ENCODE measurements at places on chromosomes 2 and 18. TPM values are rescaled to one million over a fixed set of nuclear protein-coding genes. Genes with fewer than 3 reads are reported as not detected.
A peak's percentile ranks its signal among the peaks of the same experiment; 100 is the strongest.

Gene DNAJC5G
- 0.59 TPM for total RNA-seq

Gene PLEKHM3
- total RNA-seq = 20.0 TPM

Gene UPP2
- not detected for total RNA-seq

Gene RAD51AP2
- total RNA-seq = 0.28 TPM

Gene ARHGEF4
- total RNA-seq = 3.5 TPM

DNA sequence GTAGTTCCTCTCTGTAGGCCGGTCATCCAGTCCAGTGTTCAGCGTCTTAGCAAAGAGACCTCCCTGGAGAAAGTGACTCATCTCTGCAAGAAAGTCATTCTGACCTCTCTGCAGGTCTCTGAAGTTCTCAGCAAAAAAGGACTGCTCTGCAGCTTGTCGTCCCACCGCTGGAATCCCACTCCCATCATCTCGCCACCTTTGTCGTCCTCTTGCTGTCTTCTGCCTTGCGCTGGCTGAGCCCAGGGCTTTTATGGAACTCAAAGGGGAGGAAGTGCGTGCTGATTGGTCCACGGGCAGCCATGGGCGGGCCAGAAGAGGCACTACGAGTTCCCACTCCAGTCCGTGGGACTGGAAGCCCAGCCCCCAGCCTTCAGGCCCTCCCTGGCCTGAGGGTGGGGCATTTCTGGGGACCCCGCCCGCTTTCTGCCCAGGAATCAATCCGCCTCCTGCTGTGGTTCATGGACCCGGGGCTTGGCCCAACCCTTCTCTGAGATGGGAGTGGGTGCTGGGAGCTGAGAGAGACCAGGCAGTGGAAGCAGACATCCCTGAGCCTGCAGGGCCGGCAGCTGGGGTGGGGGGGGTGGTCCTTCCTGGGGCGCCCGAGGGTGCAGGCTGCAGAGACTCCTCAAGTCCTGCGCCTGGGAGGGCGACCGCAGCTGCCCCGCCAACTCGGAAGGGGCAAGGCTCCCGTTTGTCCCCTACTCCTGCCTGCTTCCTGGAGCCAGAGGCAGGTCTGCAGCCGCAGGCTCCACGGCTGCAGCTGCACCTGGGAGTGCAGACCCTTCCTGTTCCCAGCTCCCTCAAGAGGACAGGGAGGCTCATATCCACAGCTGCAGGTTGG is 660.7 kb upstream of the RAB6C start:
- no peaks in the 10 kb centered on the region for H3K4me1 ChIP-seq
- DNase-seq = no peak
- H3K27me3 ChIP-seq = no peaks in the 10 kb centered on the region
- H3K36me3 ChIP-seq = no peaks in the 10 kb centered on the region
- no peak overlapping the region for H3K4me3 ChIP-seq
- no peak overlapping the region for H3K27ac ChIP-seq

GRCh38 chr2:146720170-146720569 is 1124.7 kb upstream of the ACVR2A start:
- no peak overlapping the region for H3K27ac ChIP-seq
- no peaks in the 10 kb centered on the region for H3K4me1 ChIP-seq
- H3K4me3 ChIP-seq = no peak overlapping the region
- H3K27me3 ChIP-seq = no peaks in the 10 kb centered on the region

GRCh38 chr2:233273120-233273519 is 21.6 kb downstream of the ATG16L1 start:
- H3K36me3 ChIP-seq = peaks cover 78% of the 10 kb centered on the region
- no peaks in the 10 kb centered on the region for H3K27me3 ChIP-seq
- no peaks in the 10 kb centered on the region for H3K4me1 ChIP-seq
- H3K27ac ChIP-seq = no peak overlapping the region
- no peak overlapping the region for H3K4me3 ChIP-seq
- no peak for DNase-seq

DNA sequence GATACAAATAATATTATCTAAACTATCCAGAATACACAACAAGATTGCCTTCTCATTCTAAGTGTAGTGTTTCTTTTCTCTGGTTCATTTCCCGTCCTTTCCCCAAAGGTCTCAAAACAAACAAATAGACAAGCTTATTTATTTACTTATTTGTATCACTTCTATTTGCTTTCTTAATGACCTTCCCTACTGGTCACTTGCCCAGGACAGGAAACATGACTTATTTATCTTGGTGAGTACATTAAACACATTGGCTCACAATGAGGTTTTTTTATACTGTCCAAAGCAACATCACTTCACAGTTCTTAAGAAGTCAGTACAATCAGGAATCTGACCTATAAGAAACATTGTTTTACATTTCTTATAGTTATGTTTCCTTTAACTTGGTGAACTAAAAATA is 123.3 kb upstream of the KYNU start:
- no peak overlapping the region for H3K27ac ChIP-seq
- H3K4me1 ChIP-seq = no peaks in the 10 kb centered on the region
- no peaks in the 10 kb centered on the region for H3K27me3 ChIP-seq
- no peak overlapping the region for H3K4me3 ChIP-seq
- no peaks in the 10 kb centered on the region for H3K36me3 ChIP-seq
- DNase-seq = no peak

DNA sequence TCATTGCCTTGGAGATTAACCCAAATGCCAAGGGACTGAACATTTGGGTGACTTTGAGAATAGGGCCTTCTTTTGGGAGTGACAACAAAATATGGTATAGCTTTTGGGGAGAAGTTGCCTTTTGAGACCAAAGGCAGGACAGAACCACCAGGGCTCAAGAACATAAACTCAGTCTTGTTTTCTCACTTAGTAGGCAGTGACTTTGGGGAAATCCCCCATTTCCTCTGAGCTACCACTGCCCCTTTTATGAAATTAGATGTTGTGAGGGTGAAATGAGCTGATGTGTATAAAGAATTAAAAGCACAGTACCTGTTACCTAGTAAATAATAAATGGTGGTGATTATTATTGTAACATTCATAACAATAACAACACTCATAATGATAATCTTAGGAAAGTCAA is 36.5 kb downstream of the GPD2 start:
- no peak overlapping the region for H3K4me3 ChIP-seq
- H3K4me1 ChIP-seq = peaks cover 24% of the 10 kb centered on the region
- H3K36me3 ChIP-seq = no peaks in the 10 kb centered on the region
- no peak for DNase-seq
- H3K27ac ChIP-seq = no peak overlapping the region
- H3K27me3 ChIP-seq = no peaks in the 10 kb centered on the region

DNA sequence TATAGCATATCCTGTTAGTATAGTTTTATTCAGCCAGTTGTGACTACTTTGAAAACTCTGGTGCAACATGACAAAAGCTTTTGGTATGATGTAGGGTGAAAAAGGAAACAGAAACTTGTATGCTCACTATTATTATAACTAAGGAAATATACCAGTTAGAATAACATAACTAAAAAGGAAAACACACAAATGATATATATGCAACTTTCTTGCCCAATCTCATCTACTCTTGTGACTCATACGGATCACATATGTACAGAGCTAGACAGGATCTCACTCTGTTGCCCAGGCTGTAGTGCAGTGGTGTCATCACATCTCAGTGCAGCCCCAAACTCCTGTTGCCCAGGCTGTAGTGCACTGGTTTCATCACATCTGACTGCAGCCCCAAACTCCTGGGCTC is 12.4 kb upstream of the TLK1 start:
- no peaks in the 10 kb centered on the region for H3K4me1 ChIP-seq
- no peak overlapping the region for H3K27ac ChIP-seq
- H3K36me3 ChIP-seq = no peaks in the 10 kb centered on the region
- no peak for DNase-seq
- no peaks in the 10 kb centered on the region for H3K27me3 ChIP-seq

DNA sequence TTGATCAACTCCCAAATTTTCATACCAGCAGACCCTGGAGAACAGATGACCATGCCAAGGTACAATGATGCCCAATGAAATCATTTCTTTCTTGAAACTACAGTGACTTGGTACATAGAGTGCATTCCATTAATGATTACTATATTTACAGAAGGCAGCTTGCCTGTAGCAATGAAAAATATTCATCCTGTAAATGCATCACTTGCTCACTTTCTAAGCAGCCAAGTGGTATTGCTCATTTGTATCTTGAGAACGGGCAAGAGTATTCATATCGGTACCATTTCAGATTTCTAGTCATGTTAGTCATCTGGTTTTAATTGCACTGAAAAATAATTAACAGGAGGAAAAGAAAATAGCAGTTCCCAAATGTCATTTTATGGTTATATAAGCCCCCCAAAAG is 59.6 kb downstream of the VIL1 start:
- H3K4me1 ChIP-seq = no peaks in the 10 kb centered on the region
- H3K36me3 ChIP-seq = peaks cover 24% of the 10 kb centered on the region
- no peak overlapping the region for H3K27ac ChIP-seq

- no peaks in the 10 kb centered on the region for H3K36me3 ChIP-seq
- no peak overlapping the region for H3K4me3 ChIP-seq
- no peak for DNase-seq
- H3K4me1 ChIP-seq = peaks cover 23% of the 10 kb centered on the region
These were observed 8.5 kb upstream of the NCKAP5 start for GRCh38 chr2:133576714-133577113.

GRCh38 chr2:226683196-226683595 is 116.4 kb downstream of the IRS1 start:
- H3K36me3 ChIP-seq = no peaks in the 10 kb centered on the region
- no peak overlapping the region for H3K4me3 ChIP-seq
- no peak for DNase-seq
- no peaks in the 10 kb centered on the region for H3K4me1 ChIP-seq
- H3K27ac ChIP-seq = no peak overlapping the region

- H3K4me1 ChIP-seq = no peaks in the 10 kb centered on the region
- H3K27ac ChIP-seq = no peak overlapping the region
- H3K36me3 ChIP-seq = no peaks in the 10 kb centered on the region
- H3K4me3 ChIP-seq = no peak overlapping the region
- H3K27me3 ChIP-seq = no peaks in the 10 kb centered on the region
- no peak for DNase-seq
These were observed 1212.1 kb upstream of the ACVR2A start for GRCh38 chr2:146632707-146633106.

DNA sequence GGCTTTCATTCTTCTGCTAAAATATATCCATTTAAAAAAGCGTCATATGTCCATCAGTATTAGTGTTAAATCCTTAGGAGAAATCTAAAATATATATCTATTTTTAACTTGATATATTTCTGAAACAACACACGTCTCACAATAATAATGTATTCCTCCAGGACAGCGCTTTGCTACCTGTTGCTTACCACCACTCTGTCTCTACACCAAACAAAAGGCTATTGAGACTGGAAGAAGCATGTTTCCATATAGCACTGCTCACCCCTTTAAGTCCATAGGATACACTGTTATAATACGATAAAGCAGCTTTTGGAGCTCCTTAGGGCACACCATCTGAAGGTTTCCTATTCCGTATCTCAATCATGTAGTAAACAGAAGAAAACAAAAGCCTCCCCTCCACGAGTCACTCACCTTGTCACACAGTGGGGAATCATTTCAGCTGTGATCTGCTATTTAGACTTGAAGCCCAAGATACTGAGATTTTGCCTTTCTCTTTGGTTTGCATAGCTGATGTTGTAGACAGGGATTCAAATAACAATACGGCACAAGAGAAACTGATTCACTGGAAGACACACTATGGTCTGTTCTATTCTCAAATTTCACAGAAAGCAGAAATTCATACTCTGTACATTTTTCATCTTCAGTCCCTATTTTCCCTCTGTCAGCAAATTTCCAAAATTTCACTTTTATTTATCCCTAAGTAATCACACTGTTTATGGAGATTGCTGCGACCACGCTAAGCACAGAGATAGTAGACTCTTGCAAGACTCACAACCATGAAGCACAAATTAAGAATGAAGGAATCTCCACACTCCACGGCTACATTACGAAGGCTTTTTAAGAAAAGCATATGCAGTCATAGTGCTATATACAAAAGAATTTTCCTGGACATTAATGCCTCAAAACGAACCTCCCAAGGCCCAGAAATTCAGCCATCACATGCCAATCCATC is 187.1 kb downstream of the TCF4 start:
- no peak for DNase-seq
- no peaks in the 10 kb centered on the region for H3K36me3 ChIP-seq
- H3K4me3 ChIP-seq = peak overlapping the region; percentile 29
- H3K27ac ChIP-seq = peak overlapping the region; percentile 84
- H3K4me1 ChIP-seq = peaks cover 44% of the 10 kb centered on the region
- H3K27me3 ChIP-seq = no peaks in the 10 kb centered on the region

DNA sequence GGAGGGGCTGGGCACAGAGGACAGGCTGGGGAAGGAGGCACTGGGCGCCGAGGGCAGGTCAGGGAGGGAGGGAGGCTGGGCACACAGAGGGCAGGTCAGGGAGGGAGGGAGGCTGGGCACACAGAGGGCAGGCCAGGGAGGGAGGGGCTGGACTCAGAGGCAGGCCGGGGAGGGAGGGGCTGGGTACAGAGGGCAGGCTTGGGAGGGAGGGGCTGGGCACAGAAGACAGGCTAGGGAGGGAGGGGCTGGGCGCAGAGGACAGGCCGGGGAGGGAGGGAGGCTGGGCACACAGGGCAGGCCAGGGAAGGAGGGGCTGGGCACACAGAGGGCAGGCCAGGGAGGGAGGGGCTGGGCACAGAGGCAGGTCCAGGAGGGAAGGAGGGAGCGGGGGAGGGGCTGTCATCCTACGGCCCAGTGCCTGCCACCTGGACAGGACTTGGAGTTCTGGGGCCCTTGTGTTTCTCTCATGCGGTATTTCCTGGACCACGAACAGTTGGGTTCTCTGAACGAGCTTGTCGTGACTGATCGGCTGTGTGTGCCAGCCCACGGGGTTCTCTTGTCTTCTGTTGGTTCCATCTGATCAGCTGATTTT is 46.7 kb upstream of the KCNG2 start:
- H3K27me3 ChIP-seq = no peaks in the 10 kb centered on the region
- peaks cover 41% of the 10 kb centered on the region for H3K36me3 ChIP-seq
- H3K4me1 ChIP-seq = no peaks in the 10 kb centered on the region
- H3K27ac ChIP-seq = no peak overlapping the region
- no peak for DNase-seq
- H3K4me3 ChIP-seq = no peak overlapping the region

DNA sequence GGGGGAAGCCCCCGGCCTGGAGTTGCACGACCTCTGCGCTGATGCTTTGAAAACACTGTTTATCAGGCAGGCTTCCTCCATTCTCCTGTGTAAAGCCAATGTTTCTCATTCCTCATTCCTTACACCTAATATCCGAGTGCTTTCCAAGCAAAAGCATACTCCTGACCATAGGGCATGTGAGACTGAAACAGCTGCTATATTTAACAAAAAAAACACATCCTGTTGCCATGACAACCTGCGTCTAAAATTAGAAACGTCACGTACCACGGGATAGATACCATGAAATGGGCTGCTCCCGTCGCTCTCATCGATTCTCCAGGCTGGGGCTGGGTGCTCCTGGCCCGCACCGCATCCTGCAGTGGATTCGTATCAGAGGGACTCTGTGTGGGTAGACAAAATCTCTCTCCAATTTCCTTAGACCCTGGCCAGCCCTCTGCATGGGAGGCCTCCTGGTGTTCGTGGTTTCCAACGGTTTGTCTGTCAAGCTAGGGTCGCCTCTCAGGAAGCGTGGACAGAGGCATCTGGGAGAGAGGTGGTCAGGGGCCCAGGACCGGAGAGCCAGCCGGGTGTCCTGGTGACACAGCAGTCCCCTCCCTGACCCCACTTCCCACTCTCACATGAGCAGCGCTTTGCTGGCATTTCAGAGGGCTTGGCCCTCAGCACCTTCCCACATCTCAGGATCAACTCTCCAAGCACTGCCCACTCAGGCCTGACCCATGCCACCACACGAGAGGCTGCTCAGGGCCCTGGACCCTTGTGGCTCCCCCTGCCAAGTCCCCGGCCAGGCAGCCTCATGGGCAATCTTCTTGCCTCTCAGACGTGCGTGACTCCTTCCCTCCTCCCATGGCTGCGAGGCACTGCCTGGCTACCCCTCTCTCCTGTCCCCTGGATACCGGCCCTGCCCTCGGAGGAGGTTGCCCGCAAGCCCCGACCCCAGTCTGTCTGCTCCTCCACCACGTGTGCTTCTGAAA is 268.1 kb downstream of the NDUFA10 start:
- H3K4me3 ChIP-seq = no peak overlapping the region
- no peaks in the 10 kb centered on the region for H3K4me1 ChIP-seq
- H3K27ac ChIP-seq = no peak overlapping the region
